ENCODE measurements at places on chromosomes 2 and 18. TPM values are rescaled to one million over a fixed set of nuclear protein-coding genes. Genes with fewer than 3 reads are reported as not detected.

The CYP1B1 gene
- polyA plus RNA-seq: 7.7 TPM

DNA sequence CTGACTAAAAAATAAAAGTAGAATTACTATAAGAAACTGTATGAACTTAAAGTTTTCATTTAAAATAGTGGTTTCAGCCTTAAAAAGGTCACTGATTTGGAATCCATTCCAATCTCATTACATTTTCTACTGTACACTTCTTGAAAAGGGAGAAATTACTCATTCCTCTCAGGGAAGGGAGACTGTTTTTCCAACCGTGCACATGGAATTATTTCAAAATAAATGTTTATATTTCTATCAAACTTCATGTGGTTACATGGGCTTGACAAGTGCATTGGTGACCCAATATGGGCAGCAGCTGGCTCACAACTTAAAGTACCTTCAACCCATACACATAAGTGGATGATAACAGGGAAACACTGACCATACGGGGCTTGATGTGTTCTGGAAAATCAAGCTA, 324.5 kb upstream of the THUMPD2 start:
- no peak for DNase-seq

DNA sequence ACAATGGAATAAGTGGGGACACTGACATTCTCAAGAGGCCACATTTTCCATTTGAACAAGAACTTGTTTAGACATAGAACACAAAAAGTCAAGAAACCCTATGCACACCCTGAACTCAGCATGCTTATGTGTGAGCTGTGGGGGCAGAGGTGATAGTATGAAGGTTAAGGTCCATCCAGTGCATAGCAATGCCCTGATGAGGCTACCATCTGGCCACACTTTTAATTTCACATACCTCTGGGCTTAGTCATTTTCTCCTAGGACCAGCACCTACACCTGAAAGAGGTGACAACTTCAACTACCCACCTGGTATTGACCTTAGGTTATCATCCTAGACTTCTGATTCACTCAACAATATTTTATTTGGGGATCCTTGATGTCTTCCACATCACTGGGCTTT, 139.8 kb downstream of the PIK3C3 start:
- DNase-seq: no peak

DNA sequence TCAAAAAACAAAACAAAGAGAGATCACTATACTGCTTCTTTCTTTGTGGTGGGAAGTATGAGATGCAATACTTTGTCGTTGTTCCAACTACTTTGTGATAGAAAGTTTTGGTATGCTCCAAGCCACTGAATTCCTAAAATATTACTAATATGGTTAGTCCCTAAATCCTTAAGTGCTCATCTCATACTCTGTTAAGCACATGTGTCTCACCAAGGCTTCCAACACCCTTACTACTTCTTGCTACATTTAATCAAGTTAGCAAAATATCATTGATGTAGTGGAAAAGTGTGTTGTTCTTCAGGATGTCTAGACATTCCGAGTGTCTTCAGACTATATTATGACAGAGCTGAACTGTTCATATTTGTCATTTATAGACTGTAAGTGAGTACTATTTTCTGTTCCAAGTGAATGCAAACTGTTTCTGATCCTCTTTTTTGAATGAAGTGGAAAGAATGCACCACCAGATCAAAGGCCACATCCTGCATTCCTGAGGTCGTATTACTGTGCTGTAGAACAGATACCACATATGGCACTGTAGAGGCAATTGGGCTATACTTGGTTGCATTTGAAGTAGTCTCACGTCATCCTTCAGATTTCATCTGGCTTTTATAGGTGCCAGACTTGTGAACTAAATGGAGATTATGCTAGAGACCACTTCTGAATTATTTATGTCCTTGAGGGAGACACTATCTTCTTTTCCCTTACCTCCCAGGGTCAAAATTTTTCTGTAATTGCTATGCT, 298.4 kb upstream of the ZNF521 start:
- no peak for DNase-seq

- DNase-seq: peak; percentile 80
These were observed 35.5 kb upstream of the CTDP1 start for GRCh38 chr18:79644006-79644665.

All from kidney (tissue), 22 donors.